Effector memory CD4-positive, alpha-beta T cell (primary cell): ENCODE measurements at places on chromosomes 4 and X.

- H3K36me3 ChIP-seq: no peaks in the 10 kb centered on the region
- H3K4me3 ChIP-seq: no peak overlapping the region
- H3K27ac ChIP-seq: no peak overlapping the region
- H3K27me3 ChIP-seq: peaks cover 5% of the 10 kb centered on the region
- no peaks in the 10 kb centered on the region for H3K4me1 ChIP-seq
Measured at GRCh38 chr4:54082168-54082567, 17.8 kb upstream of the CHIC2 start.

DNA sequence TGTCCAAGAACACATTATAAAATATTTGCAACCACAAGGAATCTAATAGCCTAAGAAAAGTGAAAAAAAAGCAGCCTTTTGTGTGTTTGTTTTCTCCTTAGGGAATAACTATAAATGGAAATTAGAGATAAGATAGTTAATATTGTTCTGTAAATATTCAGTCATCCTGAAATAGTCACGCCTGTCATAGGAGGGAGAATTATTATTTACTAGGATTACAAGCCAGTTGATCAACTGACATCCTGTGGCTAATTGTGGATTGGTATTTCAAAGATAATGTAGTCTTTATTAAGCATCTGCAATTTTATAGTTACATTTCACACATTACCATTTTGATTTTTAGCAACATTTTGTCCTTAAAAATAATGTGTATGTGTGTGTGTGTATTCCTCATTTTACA, 118.6 kb downstream of the CCSER1 start:
- no peak overlapping the region for H3K4me3 ChIP-seq
- no peak overlapping the region for H3K27ac ChIP-seq
- H3K36me3 ChIP-seq: no peaks in the 10 kb centered on the region
- no peaks in the 10 kb centered on the region for H3K27me3 ChIP-seq

GRCh38 chrX:123060986-123061385, 123.1 kb upstream of the GRIA3 start:
- H3K4me3 ChIP-seq: no peak overlapping the region
- H3K27ac ChIP-seq: no peak overlapping the region
- DNase-seq: no peak
- no peaks in the 10 kb centered on the region for H3K4me1 ChIP-seq
- no peaks in the 10 kb centered on the region for H3K36me3 ChIP-seq

GRCh38 chrX:94089149-94089548, 415.1 kb downstream of the FAM133A start:
- no peaks in the 10 kb centered on the region for H3K27me3 ChIP-seq
- H3K27ac ChIP-seq: no peak overlapping the region
- no peak overlapping the region for H3K4me3 ChIP-seq
- H3K36me3 ChIP-seq: no peaks in the 10 kb centered on the region

DNA sequence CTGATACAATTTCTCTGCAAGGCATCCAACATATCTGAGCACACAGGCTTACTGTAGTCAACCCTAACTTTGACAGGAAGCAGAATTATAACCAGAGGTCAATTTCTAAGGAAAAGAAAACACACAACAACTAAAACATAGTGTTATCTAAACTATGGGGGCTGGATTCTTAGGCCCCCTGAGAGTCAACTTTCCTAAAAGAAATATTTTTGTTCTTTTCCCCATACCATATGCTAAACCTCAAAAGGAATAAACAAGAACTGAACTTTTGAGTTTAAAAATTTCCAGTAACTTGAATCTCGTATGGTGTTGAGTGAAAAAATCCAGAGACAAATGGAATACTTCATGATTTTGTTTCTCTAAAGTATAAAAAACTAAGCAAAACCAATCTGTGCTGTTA, 42.9 kb downstream of the ATXN3L start:
- no peak overlapping the region for H3K4me3 ChIP-seq
- no peaks in the 10 kb centered on the region for H3K4me1 ChIP-seq
- H3K27me3 ChIP-seq: no peaks in the 10 kb centered on the region

GRCh38 chr4:139773560-139774318, 108.1 kb downstream of the MGST2 start:
- no peak overlapping the region for H3K4me3 ChIP-seq
- no peak overlapping the region for H3K27ac ChIP-seq
- no peaks in the 10 kb centered on the region for H3K4me1 ChIP-seq
- H3K36me3 ChIP-seq: no peaks in the 10 kb centered on the region

DNA sequence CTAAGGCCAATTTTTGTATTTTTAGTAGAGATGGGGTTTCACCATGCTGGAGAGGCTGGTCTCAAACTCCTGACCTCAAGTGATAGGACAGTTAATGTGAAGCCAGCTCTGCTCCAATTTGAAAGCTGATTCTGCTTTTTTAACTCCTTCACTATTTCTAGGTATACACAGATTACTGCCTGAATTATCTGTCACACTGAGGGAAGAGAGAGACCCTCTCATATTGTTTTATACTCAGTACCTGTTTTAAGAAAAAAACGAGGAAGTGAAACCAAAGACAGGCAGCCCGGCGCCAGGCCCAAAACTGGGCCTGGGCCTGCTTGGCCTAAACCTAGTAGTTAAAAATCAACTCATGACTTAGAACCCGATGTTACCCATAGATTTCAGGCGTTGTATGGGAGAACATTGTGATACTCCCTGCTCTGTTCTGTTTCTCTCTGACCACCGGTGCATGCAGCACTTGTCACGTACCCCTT, 1601.5 kb upstream of the PCDH10 start:
- no peaks in the 10 kb centered on the region for H3K27me3 ChIP-seq
- no peak for DNase-seq
- H3K36me3 ChIP-seq: no peaks in the 10 kb centered on the region

GRCh38 chrX:131795442-131796229, 227.5 kb upstream of the STK26 start:
- H3K4me1 ChIP-seq: no peaks in the 10 kb centered on the region
- no peak for DNase-seq
- H3K4me3 ChIP-seq: no peak overlapping the region
- no peak overlapping the region for H3K27ac ChIP-seq

GRCh38 chr4:67483868-67484602, 61.3 kb downstream of the CENPC start:
- H3K27me3 ChIP-seq: no peaks in the 10 kb centered on the region
- no peaks in the 10 kb centered on the region for H3K4me1 ChIP-seq
- H3K27ac ChIP-seq: no peak overlapping the region

DNA sequence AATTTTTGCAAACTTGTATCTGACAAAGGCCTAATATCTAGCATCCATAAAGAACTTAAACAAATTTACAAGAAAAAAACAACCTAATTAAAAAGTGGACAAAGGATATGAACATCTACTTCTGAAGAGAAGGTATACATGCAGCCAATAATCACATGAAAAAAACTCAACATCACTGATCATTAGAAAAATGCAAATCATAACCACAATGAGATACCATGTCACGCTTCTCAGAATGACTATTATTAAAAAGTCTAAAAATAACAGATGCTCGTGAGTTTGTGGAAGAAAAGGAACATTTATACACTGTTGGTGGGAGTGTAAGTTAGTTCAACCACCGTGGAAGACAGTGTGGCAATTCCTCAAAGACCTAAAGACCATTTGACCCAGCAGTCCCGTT, 24.0 kb downstream of the CEP44 start:
- H3K4me1 ChIP-seq: no peaks in the 10 kb centered on the region
- H3K27me3 ChIP-seq: no peaks in the 10 kb centered on the region
- H3K27ac ChIP-seq: no peak overlapping the region

GRCh38 chr4:189088780-189089179, 851.9 kb upstream of the FRG1 start:
- no peaks in the 10 kb centered on the region for H3K4me1 ChIP-seq
- no peaks in the 10 kb centered on the region for H3K36me3 ChIP-seq
- H3K4me3 ChIP-seq: no peak overlapping the region
- H3K27me3 ChIP-seq: no peaks in the 10 kb centered on the region

DNA sequence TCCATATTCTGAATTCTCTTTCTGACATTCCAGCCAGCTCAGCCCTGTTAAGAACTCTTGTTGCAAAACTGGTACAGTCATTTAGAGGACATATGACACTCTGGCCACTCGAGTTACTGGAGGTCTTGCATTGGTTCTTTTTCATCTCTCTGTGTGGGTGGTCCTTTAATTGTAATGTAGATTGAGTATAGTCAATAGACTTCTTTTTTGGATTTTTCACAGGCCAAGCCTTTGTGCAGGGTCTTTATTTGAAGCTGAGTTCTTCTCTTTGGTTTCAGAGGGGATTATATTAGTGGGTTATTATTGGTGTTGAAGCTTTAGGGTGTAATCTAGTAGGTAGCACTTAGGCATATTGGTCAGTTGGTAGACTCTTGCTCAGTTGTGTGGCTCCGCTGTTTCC, 118.0 kb upstream of the GIMD1 start:
- no peaks in the 10 kb centered on the region for H3K4me1 ChIP-seq
- H3K4me3 ChIP-seq: no peak overlapping the region

DNA sequence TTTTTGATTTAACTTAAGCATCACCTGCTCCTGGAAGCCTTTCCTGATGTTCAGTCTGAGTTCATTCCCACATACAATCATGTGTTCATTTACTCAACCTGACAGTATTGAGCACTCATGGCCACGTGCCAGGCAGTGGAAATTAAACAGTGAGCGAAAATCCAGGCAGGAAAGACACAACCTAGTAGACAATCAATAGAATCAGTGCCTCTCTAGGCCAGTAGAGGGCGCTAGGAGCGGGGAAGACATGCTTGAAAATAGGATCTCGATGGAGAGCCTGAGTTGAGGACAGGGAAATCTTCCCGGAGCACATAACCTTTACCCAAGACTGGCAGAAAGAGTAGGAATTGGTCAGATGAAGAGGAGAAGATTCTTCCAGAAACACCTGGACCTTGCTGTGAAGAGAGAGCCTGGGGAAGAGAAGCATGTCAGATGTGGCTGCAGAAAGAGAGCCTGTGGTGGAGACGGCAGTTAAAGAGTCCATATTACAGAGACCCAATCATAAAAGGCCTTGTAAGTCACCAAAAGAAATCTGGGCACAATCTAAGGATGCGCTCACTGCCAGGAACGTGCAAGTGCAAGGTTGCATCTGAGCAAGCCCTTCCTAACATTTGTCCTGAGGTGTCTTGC, 103.5 kb downstream of the LDB2 start:
- no peaks in the 10 kb centered on the region for H3K36me3 ChIP-seq
- DNase-seq: no peak
- H3K4me3 ChIP-seq: no peak overlapping the region
- no peaks in the 10 kb centered on the region for H3K27me3 ChIP-seq
- no peak overlapping the region for H3K27ac ChIP-seq

DNA sequence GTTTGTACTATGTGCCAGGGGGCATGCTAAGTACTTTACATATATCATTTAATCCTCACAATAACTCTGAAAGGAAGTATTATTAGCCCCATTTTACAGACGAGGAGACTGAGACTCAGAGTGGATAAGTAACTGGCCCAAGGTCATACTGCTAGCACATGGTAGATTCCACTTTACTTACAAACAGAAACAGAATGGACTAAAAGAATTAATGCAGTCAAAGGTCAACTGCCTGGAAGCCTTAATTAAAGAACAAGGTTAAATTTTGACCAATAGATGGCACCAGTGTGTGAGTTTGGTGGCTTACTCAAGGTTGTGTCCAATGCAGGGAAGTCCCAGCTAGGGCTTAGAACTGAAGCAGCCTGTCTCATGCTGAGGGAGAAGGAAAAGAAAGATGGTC, 4.7 kb downstream of the RIPPLY1 start:
- H3K4me1 ChIP-seq: no peaks in the 10 kb centered on the region
- H3K27me3 ChIP-seq: no peaks in the 10 kb centered on the region

GRCh38 chrX:113548308-113549015, 707.8 kb upstream of the AMOT start:
- DNase-seq: no peak
- no peak overlapping the region for H3K4me3 ChIP-seq
- no peaks in the 10 kb centered on the region for H3K36me3 ChIP-seq

DNA sequence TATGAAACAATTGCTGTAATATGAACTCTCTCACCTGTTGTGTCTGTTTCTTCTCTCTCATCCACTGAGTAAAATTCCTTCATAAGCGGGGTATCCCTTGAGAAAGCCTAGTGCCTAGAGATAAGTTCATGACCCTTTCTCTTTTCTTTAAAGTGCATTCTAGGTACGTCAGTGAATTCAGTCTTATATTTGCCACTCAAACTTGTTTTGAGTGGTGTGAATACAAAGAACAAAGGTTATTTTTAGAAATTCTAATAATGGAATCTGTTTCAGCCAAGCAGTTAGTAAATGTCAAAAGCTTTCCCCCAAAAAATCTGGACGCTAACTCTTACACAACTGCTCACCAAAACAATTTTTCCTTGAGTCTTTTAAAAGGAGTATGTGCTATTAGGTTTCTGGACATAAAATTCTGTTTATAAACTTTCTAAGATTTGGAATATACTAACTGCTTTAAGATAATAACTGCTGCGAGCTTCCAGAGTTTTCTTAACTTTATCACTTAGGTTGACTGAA, 112.0 kb downstream of the VEGFC start:
- no peak overlapping the region for H3K4me3 ChIP-seq
- no peaks in the 10 kb centered on the region for H3K36me3 ChIP-seq
- DNase-seq: no peak

- H3K36me3 ChIP-seq: peaks cover 4% of the 10 kb centered on the region
- H3K4me1 ChIP-seq: no peaks in the 10 kb centered on the region
- H3K27me3 ChIP-seq: no peaks in the 10 kb centered on the region
- DNase-seq: peak; percentile 8
Measured at GRCh38 chrX:16695079-16695676, 17.3 kb downstream of the CTPS2 start.

DNA sequence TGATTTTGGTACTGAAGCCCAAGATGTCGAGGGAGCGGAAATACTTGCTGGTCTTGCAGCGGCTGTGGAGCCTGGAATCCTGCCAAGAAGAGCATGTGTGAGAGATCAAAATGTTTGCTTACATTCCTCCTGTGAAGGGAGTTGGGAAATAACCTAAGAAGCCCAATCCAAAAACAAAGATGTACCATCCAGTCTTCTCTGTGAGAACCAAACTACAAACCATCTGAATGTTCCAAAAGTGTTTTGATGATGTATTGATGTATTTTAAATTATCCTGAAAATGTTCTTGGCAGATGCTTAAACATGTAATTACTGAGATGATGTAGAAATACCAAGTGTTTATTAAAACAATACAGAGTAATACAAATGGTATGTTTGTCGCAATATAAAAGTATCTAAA, 10.1 kb upstream of the ADH1A start:
- H3K4me1 ChIP-seq: no peaks in the 10 kb centered on the region
- H3K27ac ChIP-seq: no peak overlapping the region
- no peak overlapping the region for H3K4me3 ChIP-seq
- DNase-seq: no peak
- no peaks in the 10 kb centered on the region for H3K27me3 ChIP-seq
- H3K36me3 ChIP-seq: no peaks in the 10 kb centered on the region

DNA sequence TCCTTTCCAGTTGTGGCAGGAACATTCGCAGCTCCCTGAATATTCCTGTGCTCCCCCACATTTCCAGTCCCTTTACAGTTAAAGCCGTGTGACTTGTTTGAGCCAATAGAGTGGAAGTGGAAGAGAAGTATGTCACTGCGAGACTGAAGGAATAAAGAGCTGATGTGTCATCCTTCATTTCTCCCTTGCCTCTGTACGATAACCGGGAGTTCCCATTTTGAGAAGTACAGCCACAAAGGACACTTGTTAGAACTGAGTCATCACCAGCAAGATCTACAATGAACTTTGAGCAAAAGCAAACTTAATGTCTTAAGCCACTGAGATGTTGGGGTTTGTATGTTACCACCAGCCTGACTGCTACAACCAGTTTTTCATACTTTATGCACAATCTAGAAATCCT, 92.3 kb downstream of the SPRY1 start:
- H3K36me3 ChIP-seq: no peaks in the 10 kb centered on the region
- no peaks in the 10 kb centered on the region for H3K4me1 ChIP-seq
- no peak for DNase-seq
- H3K4me3 ChIP-seq: no peak overlapping the region
- no peaks in the 10 kb centered on the region for H3K27me3 ChIP-seq
